ENCODE measurements at places on chromosomes 4 and X.

GRCh38 chrX:70262952-70263567, 3.1 kb upstream of the P2RY4 start:
- no peak for DNase-seq

GRCh38 chr4:183099537-183100297, 660 bp downstream of the WWC2 start:
- peak; percentile 3 for DNase-seq

- DNase-seq, result peak; percentile 67
Observed at GRCh38 chrX:72181178-72182125, at the start of gene PIN4. Gene PIN4 (plus strand): TSS chrX:72181757. CDS start chrX:72181786, 29 bp downstream.

GRCh38 chrX:17634542-17635207, 102.6 kb upstream of the SCML1 start:
- no peak for DNase-seq

GRCh38 chrX:12997906-12998687, 23.2 kb downstream of the TMSB4X start:
- no peak for DNase-seq

DNA sequence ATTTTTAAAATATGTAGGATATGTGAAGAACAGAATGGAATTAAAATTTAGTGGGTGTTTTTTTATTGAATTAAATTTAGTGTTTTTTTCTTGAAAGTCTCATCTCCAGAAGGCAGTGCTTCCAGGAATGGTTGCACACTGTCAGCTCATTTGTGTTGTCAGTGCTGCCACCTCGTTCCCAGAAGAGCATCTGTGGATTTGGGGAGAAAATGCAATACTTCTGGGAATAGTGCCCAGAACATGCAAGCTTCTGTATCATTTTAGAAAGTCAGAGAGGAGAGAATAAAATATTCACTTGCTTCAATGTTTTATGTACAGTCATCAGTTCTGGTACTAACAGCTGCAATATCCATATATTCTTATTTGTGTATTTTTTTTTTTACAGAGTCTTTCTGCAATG, 608.8 kb downstream of the PCDH7 start:
- no peak for DNase-seq

- DNase-seq, result peak; percentile 20
Observed at GRCh38 chr4:88382621-88383020, 4.0 kb downstream of the HERC6 start.

- no peak for DNase-seq
Observed at GRCh38 chr4:154189346-154189745, 302.3 kb downstream of the DCHS2 start.

DNA sequence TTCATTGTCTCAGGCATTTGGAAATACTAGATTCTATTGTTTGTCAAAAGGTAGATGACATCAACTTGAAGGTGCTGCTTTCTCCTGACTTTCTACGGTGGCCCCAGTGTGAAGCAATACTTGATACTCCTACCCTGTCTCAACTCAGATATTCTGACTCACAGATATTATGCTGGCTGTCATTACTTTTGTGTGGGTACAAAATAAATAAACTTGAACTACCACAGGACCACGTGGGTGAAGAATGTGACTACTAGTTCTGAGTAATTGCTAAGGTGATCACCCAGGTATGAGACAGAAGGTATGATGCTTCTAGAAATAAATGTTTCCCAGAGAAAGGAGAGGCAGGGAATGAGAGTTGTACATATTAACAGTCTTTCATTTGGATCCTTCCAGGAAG, 275.3 kb upstream of the SPOCK3 start:
- DNase-seq, result no peak

GRCh38 chrX:125326599-125326998, 6.9 kb downstream of the TEX13C start:
- DNase-seq, result no peak

- no peak for DNase-seq
Observed at GRCh38 chr4:145298885-145299284, 118.5 kb upstream of the OTUD4 start.

DNA sequence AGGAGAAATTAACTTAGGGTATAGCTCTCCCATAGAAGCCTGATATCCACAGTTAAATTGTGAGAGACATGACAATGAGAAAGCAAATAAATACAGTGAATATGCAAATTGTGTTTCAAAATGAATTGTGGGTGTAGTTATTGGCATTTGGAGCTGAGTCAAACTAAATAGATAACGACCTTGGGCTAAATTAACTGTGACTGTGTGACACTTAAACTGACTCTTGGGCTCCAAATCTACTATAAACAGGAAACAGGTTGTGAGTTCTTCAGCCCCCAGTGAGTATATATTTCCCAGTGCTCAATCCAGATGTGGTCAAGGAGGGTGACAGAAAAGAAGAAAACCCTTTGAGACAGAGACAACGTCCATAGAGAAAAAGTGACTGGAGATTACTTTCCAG, 11.3 kb upstream of the MAGEA10 start:
- no peak for DNase-seq
